ENCODE measurements at places on chromosomes 1 and 21.
A peak's percentile ranks its signal among the peaks of the same experiment; 100 is the strongest.

- DNase-seq: no peak
Observed at GRCh38 chr1:221532071-221532773, 209.7 kb downstream of the DUSP10 start.

DNA sequence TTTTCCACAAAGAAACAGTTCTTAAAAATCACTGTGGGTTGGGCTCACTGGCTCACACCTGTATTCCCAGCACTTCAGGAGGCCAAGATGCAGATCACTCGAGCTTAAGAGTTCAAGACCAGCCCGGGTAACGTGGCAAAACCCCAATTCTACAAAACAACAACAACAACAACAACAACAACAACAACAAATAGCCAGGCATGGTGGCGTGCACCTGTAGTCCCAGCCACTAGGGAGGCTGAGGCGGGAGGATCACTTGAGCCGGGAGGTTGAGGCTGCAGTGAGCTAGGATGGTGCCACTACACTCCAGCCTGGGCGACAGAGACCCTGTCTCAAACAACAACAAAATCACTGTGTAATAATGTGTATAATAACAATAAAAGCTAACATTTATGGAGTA lies 40.8 kb downstream of the CDCP2 start:
- no peak for DNase-seq

GRCh38 chr1:42176902-42177519 lies 12.5 kb upstream of the GUCA2A start:
- DNase-seq: no peak

GRCh38 chr1:74592580-74593355 lies 80.4 kb upstream of the LRRC53 start:
- DNase-seq: no peak

DNA sequence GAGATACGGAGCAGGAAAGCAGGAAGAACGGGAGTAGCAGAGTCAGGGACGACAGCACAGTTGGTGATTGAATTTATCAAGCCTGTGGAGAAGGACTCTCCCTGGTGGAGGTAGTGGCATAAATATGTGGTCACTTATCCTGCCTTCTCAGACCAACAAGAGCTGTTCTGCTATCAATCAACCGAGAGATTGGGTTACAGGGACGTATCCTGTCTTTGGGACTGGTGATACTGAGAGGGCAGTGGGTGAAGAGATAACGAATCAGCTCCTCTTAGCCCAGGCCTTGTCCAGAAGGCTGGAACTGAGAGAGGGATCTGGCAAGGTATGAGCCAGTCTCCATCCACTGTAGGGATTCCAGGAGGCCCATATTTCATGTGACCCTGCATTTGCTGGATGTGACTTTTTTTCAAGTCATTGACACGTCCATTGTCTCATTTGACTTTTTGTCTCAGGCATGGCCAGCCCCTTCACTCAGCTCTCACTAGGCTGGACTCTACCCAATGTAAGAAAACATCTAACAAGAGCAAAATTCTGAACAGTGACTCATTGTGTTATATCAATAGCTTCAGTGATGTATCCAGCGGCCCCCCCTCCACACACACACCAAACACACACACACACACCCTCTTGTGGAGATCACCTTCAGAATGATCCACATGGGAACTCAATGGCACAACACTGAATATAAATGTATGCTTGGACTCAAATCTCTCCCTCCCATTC lies 11.3 kb downstream of the C1orf116 start:
- DNase-seq: no peak

GRCh38 chr1:222043444-222044292 lies 301.8 kb upstream of the DUSP10 start:
- DNase-seq: peak; percentile 93

DNA sequence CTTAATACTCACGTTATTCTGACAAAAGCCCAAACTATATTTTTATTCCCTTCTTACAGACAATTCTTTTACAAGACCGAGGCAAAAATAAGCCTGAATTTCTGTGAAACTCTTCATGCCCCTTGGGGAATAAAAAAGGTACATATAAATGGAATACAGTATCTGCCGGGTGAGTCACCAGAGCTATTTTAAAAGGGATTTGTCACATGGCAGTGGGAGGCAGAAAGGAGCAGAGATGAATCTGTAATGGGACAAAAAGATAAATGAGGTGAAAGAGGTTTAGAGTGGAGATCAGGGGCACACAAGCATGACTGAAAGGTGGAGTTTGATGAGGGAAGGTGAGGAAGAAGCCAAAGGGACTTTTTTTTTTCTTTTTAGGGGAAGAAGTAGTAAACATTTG lies 8.8 kb downstream of the XCL1 start:
- DNase-seq: no peak

- DNase-seq: no peak
Observed at GRCh38 chr1:91325456-91325855, 79.2 kb downstream of the HFM1 start.

GRCh38 chr1:33323663-33324477 lies 3.0 kb upstream of the A3GALT2 start:
- DNase-seq: no peak

DNA sequence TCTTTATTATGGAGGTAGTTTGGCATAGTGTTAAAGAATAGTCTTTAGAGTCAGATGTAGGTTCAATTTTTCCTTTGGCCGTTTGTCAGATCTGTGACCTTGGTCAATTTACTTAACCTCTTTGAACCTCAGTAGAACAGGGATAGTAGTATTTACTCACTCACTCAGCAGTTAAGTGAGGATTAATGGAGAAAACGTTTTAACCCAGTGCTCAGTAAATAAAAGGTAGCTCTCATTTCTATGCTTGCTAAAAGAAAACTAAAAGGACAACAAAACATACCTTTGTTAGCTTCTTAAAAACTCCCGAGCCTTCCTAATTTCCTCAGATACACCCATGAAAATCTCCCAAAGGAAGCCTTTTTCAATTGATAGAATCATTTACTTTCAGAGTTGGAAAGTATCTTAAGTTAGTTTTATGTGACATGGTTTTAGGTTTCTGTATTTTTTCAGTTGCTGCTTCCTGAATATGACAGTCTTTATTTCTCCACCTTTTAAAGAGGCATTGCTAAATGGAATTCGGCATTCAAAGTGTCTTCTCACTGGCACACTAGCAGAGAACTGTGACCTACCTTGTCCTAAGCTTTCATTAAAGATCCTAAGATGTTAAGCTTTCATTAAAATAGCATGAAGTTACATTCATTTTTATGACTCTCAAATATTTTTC lies 7.8 kb downstream of the ABCD3 start:
- DNase-seq: no peak

- no peak for DNase-seq
Observed at GRCh38 chr1:12129624-12130023, 37.2 kb upstream of the TNFRSF1B start.

GRCh38 chr1:32770741-32771548 lies 46.2 kb downstream of the YARS1 start:
- DNase-seq: no peak

- no peak for DNase-seq
Observed at GRCh38 chr1:13228343-13228781, 2.4 kb upstream of the PRAMEF18 start.

- no peak for DNase-seq
Observed at GRCh38 chr1:12251442-12251841, 21.6 kb downstream of the VPS13D start.

GRCh38 chr1:169009666-169010065 lies 96.8 kb upstream of the ATP1B1 start:
- no peak for DNase-seq

DNA sequence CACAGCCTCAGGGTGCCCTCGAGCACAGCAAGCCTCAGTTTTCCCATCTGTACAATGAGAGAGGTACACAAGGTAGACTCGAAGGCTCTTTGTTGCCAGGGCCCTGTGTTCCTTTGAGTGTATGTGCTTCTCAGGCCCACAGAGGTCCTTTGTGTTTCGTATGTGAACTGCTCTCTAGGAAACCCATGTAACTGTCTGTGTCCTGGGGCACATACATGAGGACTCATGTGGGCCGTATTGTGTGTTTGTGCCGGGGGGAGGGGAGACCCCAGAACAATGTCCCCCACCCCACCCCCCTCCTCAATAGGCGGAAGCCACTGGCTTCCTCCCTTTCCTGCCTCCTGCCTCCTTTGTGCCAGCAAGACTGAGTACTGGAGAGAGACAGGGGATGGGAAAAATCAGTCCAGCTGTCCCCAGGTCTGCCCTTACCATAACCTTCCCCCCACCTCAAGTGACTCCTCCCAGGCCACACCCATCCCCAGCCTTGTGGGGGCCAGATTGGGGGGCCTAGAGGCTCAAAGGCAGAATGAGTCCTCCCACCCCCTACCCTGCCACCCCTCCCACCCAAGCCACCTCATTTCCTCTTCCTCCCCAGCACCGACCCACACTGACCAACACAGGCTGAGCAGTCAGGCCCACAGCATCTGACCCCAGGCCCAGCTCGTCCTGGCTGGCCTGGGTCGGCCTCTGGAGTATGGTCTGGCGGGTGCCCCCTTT lies at the start of gene TIE1:
TIE1 (plus strand) TSS at position 605 of the 717 bp plus-strand sequence; CDS start at position 695, 90 bp downstream.
- DNase-seq: no peak

GRCh38 chr1:32888134-32888533 lies 1.8 kb downstream of the HPCA start:
- no peak for DNase-seq

GRCh38 chr1:79667848-79668696 lies 661.5 kb upstream of the ADGRL4 start:
- no peak for DNase-seq

DNA sequence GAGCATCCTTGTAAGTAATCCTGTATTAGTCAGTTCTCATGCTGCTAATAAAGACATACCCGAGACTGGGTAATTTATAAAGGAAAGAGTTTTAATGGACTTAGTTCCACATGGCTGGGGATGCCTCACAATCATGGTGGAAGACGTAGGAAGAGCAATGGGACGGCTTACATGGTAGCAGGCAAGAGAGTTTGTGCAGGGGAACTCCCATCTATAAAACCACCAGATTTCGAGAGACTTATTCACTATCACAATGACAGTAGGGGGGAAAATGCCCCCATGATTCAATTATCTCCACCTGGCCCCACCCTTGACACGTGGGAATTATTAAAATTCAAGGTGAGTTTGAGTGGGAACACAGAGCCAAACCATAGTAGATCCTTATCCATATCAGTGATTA lies 124.7 kb downstream of the HIVEP3 start:
- DNase-seq: no peak

DNA sequence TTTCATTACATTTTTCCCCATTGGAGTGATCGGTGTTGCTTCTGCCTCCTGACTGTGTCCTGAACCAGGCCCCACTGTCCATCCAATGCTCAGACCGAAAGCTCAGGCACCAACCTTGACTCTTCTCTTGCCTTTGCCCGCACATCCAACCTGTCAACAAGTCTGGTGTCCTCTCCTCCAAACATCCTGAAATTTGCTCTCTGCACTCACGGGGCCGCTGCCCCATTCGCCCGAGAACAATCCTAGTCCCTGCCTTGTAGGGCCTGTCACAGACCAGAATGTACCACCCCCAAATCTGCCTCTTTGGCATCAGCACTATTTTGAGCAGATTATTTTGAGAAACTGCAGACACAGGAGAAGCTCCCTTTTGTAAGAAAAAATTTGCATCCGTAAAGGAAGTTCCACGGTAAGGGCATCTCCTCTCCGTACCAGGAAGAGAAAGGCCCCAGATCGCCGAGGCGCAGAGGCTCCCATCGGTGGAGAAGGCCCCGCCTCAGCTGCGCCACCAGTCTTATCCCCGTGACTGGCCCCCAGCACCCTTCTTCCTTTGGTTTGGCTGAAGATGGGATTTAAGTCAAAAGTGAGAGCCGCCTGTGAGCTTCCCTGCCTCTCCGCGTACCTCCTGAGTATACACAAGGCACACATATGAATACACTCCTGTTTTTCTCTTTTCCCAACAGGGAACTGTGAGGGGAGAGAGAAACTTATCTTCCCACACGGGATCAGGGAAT lies 7.1 kb downstream of the MORN1 start:
- no peak for DNase-seq

- DNase-seq: no peak
Observed at GRCh38 chr1:21763236-21763635, 19.7 kb downstream of the USP48 start.
